MG63 (cell line): ENCODE measurements at places on chromosomes 1 and 21.

GRCh38 chr1:115182012-115182715 lies 92.9 kb upstream of the TSPAN2 start:
- DNase-seq: no peak

GRCh38 chr1:180815188-180815587 lies 97.5 kb upstream of the KIAA1614 start:
- DNase-seq: no peak

DNA sequence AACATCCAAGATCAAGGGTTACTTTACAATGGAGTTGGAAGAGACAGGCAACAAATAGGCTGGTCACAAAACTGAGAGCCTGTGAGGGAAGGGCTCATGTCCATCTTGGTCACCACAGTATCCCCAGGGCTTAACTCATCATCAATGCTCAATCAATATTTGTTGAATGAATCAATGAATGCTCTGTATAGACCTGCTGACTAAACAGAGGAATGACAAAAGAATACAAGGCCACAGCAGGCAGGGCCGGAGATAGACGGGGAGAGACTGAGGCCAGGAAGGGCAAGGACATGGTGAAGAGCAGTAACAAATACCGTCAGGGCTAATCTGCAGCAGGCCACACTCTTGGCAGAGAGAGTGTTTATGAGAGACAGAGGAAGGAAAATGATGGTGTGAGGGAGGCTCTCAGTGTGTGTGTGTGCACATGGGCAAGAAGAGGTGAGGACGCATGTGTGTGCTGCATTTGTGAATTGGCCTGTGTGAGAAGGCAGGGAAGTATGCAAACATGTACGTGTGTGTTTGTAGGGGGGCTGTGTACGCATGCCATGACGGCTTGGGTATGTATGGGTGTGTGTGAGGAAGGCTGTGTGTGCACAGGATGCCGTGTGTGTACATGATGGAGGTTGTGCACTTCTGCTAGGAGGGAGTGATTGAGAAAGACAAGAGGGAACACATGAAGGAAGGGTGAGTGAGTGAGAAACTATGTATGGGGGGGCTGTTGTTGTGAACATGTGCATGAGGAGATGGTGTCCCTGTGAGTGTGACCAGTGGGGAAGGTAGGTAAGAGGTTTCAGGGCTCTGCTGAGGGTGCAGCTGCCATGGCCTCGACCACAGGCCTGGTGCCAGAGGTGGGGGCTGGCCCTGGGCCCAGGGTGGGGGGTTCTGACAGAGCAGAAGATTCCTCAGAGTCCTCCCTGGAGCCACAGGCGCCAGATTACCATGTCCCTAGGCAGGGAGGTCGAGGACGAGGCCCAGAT lies 15.4 kb downstream of the AHDC1 start:
- no peak for DNase-seq

- DNase-seq: no peak
Measured at GRCh38 chr1:179575497-179576314, at the start of gene NPHS2. Gene NPHS2, minus strand, starts transcription at chr1:179575948. Its CDS starts 84 bp downstream, at chr1:179575864.

GRCh38 chr1:16430606-16431005 lies 6.6 kb downstream of the SPATA21 start:
- peak; percentile 25 for DNase-seq

GRCh38 chr21:44052071-44052829 lies 40.1 kb downstream of the TRAPPC10 start:
- DNase-seq: no peak

- no peak for DNase-seq
Measured at GRCh38 chr1:178065250-178065649, 28.7 kb upstream of the RASAL2 start.

DNA sequence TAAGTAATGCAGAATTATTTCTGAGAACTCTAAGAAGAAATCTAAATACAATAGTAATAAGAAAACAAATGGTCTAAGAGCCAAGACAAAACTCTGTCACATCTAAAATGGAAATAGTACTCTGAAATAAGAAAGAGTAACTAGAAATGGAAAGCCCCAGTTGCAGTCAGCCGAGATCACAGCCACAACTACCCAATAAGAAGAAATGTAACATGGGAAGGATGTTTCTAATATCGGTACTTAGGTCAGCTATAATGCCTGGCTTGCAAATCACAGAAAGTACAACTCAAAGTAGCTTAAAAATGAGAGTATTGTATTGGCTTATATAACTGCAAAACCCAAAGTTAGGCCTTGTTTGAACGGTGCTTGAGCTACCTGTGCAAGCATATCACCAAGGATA lies 58.6 kb upstream of the USP25 start:
- DNase-seq: no peak

GRCh38 chr1:216502528-216503162 lies 79.4 kb upstream of the USH2A start:
- DNase-seq: no peak

- DNase-seq: no peak
Measured at GRCh38 chr1:153250166-153250565, 9.3 kb upstream of the LORICRIN start.

- DNase-seq: no peak
Measured at GRCh38 chr1:35506960-35507912, 50.0 kb downstream of the KIAA0319L start.

DNA sequence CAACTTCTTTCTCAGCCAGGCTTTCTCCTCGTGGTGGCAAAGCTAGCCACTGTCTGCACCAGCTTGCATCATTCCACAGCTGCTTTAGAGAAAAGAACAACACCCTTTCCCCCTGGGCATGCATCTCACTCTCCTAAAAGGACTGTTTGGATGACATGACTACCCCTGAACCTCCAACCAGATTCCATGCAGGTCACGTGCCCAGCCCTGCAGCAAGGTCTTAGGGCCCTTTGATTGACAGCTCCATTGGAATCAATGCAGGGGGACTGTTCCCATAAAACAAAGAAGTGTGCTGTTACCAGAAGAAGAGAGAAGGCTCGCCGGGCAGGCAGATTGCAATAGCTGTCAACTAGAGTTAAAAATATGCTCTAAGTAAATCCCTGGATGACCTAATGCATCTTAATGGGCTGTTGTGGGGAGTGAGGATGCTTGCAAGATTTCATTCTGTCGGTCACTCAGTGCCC lies 24.4 kb downstream of the KCNA2 start:
- DNase-seq: no peak

DNA sequence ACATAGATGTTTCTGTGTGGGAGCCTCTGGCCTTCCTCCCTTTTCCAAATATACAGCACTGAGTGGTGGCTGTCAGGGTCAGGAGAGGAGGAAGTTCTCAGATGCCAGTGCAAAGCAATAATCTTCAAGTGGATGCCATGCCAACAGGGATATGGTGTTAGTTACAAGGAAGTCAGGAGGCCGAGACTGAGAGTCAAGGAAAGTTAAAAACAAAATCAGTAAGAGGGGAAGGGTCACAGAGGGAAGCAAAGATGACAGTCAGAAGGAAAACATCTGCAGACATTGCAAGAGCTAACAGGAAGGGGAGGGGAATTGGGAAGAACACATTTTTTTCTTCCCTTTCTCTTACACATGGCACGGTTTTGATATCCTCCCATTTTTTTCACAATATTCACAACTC lies 691.4 kb downstream of the ADGRL2 start:
- DNase-seq: no peak

DNA sequence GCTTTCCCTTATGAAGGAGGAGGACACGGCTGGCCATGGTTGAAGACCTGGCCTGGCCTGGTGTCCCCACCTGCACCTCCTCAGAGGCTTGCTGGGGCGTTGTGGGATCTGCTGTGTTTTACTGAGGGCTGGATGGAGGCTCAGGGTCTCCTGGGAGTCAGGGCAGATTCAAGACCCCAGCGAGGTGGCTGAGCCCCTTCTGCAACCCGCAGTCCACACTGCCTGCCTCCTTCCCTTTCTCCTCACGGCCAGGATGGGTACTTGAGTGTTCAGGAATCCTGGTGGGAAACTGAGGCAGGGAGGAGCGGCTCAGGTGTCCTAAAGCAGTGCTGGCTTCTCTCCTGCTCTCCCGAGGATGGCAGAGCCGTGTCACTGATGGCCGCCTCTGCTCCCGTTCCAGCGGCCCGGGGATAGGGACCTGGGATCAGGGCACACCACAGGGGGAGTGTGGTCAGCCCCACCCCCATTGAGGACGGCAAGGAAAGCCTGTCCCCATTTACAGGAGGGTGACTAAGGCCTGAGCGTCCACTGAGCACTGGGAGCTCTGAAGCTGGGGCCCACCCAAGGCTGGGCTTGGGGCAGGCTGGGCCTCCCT lies 47.5 kb downstream of the TRPM2 start:
- DNase-seq: no peak

DNA sequence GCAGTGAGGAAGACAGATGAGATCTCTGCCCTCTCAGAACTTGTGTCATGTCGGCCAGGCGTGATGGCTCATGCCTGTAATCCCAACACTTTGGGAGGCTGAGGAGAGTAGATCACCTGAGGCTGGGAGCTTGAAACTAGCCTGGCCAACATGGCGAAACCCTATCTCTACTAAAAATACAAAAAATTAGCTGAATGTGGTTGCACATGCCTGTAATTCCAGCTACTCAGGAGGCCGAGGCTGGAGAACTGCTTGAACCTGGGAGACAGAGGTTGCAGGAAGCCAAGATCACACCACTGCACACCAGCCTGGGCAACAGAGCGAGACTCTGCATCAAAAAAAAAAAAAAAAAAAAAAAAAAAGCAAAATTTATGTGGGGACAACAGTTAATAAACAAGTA lies 40.9 kb upstream of the RALGPS2 start:
- DNase-seq: no peak

DNA sequence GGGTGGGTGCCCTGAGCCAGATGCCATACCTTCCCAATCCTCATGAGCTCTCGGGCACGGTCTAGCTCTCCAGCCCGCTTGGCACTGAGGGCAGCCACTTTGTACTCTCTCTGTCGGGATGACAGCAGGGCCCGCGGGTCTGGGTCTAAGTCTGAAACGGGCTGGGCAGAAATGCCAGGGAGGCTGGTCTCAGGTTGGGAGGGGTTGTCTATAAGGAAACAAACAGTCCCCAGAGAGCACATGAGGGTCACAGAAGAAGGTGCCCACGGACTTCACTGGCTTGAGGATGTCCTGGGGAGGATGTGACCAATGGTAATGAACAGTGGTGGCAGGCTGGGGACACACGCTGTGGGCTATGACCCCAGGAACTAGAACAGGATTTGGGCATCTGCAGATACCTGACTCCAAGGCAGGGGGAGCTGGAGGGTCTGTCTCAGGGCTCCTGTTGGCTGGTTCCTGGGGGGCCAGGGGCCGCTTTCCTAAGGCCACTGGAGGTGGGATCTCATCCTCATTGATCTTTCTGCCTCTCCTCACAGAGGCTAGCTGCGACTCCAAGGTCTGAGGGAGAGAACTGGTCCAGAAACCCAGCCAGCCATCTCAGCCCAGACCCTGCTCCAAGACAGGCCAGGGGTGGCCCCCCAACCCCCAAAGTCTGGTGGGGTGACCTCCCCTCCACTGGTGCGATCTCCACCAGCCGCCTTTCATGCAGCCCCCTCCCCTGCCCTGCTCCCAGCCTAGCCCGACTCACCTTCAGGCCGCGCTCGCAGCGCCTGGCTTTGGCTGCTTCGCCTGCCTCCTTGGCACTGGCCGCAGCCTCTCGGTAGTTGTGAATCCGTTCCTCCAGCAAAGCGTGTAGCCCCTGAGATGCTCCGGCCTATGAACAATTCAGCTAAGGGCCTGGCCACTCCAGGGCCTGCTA lies 6.1 kb downstream of the CC2D1B start:
- no peak for DNase-seq

- no peak for DNase-seq
Measured at GRCh38 chr1:232227306-232227705, 402.6 kb downstream of the SIPA1L2 start.

DNA sequence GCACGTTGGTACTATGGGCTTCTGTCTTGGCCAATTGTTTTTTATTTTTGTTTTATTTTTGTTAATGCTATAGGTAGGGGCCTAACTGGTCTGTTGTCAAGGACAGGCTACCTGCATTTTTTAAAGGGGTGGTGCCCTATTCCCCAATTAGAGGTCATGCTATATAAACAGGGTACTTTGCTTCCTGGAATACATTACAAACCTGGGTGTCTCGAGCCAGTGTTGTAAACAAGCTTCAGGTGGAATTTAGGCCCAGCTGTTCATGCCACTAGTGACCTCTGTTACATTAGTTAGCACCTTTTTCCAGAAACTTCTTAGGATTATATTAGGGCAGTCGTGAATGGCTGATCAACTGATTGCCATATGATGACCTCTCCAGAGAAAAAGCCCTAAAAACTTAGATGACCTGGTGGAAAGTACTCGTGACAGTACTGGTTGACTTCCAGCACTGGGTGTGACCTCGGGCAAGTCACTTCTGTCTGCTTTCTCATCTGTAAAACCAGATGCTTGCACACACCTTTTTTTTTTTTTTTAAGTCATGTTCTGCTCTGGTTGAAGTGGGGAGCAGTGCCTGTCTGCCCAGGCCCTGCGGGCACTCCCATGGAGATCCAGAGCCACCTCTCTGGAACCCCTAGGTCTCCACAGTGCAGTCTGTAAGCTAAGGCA lies 46.5 kb downstream of the ELK4 start:
- no peak for DNase-seq

GRCh38 chr1:230701895-230702768 lies 11.8 kb downstream of the AGT start:
- no peak for DNase-seq

DNA sequence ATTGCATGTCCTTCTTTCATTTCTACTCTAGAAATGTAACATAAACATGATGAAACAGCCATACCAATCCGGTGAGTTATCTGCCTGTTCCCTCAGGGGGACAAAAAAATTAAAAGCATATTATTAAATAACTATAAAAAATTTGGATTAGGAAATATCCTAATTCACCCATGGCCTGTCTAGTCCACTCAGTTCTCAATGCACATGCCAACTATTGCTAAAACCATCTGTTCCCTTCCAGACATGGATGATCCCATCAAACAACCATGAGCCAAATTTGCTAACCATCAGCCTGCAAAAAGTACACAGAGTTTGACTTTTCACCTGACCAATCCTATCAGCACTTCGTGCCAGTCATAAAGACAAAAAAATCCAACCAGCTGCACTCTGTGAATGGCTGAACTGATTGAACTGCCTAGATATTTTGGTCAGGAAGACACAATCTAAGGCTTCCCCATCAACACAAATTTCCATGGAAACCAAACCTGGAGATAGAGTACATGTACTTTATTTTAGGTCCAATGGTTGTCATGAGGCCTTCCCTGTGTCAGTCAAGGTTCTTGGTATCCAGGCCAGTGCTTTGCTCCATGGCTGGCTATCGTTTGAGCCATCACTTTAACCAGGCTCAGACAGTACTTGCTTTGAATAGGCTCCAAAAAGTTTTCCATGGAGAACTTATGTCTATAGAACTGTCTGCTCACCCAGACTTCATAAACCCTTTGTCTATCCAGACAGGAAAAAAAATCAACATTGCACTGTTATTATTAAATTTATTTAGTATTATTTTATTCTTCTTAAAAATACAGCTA lies 570.8 kb downstream of the LTN1 start:
- no peak for DNase-seq

GRCh38 chr1:32220746-32221580 lies 1.2 kb downstream of the TMEM234 start:
- no peak for DNase-seq
